ENCODE measurements at places on chromosomes 2 and 18.
A peak's percentile ranks its signal among the peaks of the same experiment; 100 is the strongest.

GRCh38 chr18:74438091-74438490, 19.0 kb downstream of the DIPK1C start:
- DNase-seq, result no peak

DNA sequence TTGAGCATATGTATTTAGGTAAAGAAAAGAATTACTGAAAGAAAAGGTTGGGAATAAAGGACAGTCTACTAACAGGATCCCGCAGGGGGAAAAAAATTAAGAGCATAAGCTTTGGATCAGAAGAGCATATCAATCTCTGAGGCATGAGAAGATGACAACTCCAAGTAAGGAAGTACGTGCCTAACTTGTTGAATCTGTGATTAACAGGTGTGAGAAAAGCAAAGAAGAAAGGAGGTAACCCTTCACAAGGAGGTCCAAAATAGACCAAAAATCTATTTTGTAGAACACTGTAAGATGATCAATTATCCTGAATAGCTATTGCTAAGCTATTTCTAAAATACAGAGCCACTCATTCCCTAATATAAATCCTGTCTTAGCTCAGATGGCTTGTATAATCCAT, 32.8 kb downstream of the TRIP12 start:
- DNase-seq, result no peak

GRCh38 chr2:118539290-118539689, 308.2 kb downstream of the EN1 start:
- peak; percentile 42 for DNase-seq

DNA sequence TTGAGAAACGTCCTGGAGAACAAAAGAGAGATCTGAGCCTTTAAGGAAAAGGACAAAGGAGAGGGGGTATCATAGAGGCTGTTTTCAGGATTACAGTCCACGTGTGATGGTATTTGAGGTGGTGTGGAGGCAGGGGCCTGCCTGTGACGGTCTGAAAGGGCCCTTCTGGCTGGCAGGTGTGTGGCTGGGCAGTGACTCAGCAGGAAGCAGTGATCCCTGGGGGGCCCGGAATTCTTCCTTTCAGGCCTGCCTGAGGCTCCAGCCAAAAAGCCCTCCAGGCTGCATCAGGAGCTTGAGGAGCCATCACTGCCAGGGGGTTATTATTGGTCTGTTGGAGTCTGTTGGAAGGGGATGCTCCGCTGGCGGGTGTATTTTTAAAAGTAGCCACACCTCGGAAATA, 97.2 kb upstream of the TMEM18 start:
- no peak for DNase-seq

GRCh38 chr2:109615637-109616144, 1.5 kb downstream of the SOWAHC start:
- DNase-seq, result no peak

- DNase-seq, result no peak
Measured at GRCh38 chr2:94877129-94877528, 5.9 kb downstream of the TEKT4 start.

- no peak for DNase-seq
Measured at GRCh38 chr2:147623328-147623727, 221.5 kb upstream of the ACVR2A start.

DNA sequence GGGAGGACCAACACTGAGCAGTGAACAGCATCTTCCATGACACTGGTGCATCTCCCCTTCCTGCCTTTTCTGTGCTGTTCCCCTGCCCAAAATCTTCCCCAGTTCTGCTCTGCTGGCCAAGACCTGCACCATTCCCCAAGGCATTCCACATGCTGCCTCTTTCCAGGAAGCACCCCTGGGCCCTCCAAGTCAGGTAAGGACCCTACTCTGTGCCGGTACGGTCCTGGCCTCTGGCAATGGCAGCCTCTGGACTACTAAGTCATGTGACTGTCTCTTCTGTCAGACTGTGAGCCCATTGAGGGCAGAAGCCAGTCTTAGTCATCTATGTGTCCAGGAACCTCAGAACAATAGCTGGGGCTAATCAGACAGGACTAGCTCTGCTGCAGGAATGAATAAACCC, 282.0 kb downstream of the MYCN start:
- no peak for DNase-seq

GRCh38 chr2:45750484-45750883, 99.0 kb downstream of the PRKCE start:
- no peak for DNase-seq

Data from foreskin fibroblast (primary cell).